ENCODE measurements at places on chromosomes 4 and X. TPM values are rescaled to one million over a fixed set of nuclear protein-coding genes. Genes with fewer than 3 reads are reported as not detected.
A peak's percentile ranks its signal among the peaks of the same experiment; 100 is the strongest.

The RXFP1 gene
- 0.27 TPM for total RNA-seq

GRCh38 chr4:79528241-79528706 lies 120.2 kb upstream of the GK2 start:
- DNase-seq, result peak; percentile 50

DNA sequence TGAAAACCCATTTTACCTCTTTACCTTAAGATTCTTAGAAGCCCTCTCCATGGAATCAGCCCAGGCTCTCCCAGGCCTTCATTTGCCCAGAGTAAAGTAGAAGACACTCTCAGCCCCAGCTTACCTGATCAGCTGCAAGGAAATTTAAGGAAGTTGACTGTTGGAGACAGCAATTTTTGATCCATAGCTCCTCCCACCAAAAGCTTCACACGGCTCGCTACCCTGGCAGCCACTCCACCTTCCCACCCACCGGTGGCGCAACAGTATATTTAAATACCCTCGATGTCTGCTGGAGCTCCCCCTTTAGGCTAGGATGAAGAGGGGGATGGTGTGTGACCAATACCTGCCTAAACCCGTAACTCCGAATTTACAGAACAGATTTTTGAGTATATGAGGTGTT lies 75.4 kb downstream of the MBNL3 start:
- DNase-seq, result no peak

The VSIG4 gene
- total RNA-seq, result 0.27 TPM

DNA sequence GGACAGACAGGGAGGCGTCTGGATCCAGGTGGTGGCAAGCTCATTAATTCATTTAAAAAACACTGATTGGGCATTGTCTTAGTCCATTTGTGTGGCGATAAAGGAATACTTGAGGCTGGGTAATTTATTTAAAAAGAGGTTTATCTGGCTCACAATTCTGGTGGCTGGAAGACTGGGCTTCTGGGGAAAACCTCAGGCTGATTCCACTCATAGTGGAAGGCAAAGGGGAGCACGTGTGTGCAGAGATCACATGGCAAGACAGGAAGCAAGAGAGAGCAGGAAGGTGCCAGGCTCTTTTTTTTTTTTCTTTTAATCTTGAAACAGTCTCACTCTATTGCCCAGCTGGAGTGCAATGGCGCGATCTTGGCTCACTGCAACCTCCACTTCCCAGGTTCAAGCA lies 100.2 kb upstream of the METTL14 start:
- DNase-seq, result no peak

- no peak for DNase-seq
Observed at GRCh38 chr4:128350449-128351045, 62.9 kb upstream of the PGRMC2 start.

All from hematopoietic multipotent progenitor cell (in vitro differentiated cells).